ENCODE measurements at places on chromosomes 1 and 21. TPM values are rescaled to one million over a fixed set of nuclear protein-coding genes. Genes with fewer than 3 reads are reported as not detected.

- DNase-seq, result no peak
- no peaks in the 10 kb centered on the region for H3K4me1 ChIP-seq
- no peak overlapping the region for H3K27ac ChIP-seq
- no peaks in the 10 kb centered on the region for H3K36me3 ChIP-seq
These were observed 70.0 kb downstream of the ALG14 start for GRCh38 chr1:95002540-95003432.

GRCh38 chr1:46343351-46343695 is 2.7 kb downstream of the NSUN4 start:
- peaks cover 64% of the 10 kb centered on the region for H3K4me1 ChIP-seq
- peak overlapping the region; percentile 9 for H3K27ac ChIP-seq
- no peaks in the 10 kb centered on the region for H3K27me3 ChIP-seq

GRCh38 chr1:116133696-116134475 is 22.7 kb downstream of the MAB21L3 start:
- no peak overlapping the region for H3K27ac ChIP-seq
- H3K36me3 ChIP-seq, result no peaks in the 10 kb centered on the region
- peaks cover 2% of the 10 kb centered on the region for H3K27me3 ChIP-seq
- peaks cover 10% of the 10 kb centered on the region for H3K4me1 ChIP-seq
- H3K4me3 ChIP-seq, result no peak overlapping the region

GRCh38 chr1:50129201-50129600 is 20.5 kb downstream of the ELAVL4 start:
- H3K27me3 ChIP-seq, result peaks cover 6% of the 10 kb centered on the region
- DNase-seq, result no peak
- no peak overlapping the region for H3K27ac ChIP-seq

DNA sequence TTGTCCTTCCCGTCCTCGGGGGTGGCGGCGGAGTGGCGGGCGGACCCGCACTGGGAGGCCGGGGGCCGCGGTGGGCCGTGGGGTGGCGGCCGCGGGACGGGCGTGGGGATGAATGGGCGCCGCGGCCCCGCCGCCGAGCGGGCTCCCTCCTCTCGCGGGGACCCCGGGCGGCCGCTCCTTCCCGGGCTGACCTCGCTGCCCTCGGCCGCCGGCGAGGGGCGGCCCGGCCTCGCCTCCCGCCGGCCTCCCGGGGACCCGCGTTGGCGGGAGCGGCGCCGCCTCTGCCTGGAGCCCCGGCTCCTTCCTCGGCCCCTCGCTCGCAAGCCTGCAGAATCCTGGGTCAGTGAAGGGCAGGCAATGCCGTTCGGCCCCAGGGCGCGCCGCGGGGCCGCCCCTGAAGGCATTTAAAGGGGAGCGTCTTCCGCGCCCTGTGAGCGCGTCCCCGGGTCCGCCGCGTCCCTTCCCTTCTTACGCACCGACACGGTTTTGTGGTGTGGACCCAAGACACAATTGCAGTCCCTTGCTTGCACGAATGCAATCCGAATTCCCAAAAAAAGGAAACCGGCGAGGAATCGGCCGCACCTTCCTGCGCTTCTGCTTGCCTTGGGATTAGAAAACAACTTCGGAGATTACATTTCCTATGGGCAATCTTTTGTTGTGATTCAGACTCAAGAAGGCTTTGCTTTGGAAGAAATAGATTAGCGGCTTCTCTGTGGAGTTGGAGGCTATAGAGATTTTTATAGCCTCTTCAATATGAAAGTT is 776 bp downstream of the ITSN1 start:
- H3K36me3 ChIP-seq, result no peaks in the 10 kb centered on the region
- H3K4me3 ChIP-seq, result peak overlapping the region; percentile 79
- DNase-seq, result peak; percentile 10
- no peak overlapping the region for H3K27ac ChIP-seq
- H3K27me3 ChIP-seq, result peaks cover 17% of the 10 kb centered on the region

The CD1B gene
- total RNA-seq, result not detected

The CRP gene
- total RNA-seq, result not detected

The PLA2G2A gene
- not detected for total RNA-seq

The TMEM125 gene
- not detected for total RNA-seq

The DCAF6 gene
- 15.4 TPM for total RNA-seq

The ATP1A2 gene
- not detected for total RNA-seq
